ENCODE measurements at places on chromosomes 1 and 21.

GRCh38 chr21:33973268-33973667 is 57.7 kb upstream of the ATP5PO start:
- DNase-seq, result no peak

DNA sequence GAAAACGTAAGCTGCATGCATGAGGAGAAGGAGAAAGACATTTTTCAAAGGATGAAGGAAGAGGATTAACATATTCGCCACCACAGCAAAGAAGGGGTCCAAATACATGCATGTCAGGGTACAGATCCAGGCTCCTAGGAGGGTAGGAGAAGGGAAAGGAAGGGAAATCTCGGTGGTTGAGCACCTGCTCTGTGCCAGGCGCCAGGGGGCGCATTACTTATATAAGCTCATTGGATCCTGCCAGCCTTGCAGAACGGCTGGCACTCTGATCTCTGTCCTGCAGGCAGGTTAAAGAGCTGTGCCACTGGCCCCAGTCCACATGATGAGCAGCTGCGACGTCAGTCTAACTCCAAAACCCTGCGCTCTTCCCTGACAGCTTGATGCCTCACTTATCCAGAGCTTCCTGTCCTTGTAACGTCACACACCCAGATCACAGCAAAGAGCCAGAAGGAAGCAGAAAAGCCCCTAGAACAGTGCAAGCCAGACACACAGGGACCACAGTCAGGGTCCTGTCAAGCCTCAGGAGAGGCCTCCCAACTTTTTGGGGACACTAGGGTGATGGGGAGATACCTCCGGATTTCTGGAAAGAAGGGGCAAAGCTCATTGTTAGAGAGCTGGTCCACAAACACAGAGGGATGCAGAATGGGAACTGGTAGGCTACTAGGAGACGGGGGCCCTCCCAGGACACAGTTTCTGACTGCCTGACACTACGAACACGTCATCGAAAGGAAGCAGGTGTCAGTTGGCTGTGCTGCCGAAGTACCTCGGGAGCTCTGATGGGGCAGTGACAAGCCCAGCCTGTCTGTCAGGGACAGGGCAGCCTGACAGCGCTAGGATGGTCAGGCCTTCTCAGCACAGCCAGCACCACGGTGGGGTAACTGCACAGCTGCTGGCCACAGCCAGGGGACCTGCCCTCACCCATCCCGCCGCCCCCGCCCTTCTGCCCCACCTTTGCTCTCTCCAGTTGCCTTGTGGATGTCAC is 99.1 kb downstream of the BEND5 start:
- peak; percentile 61 for DNase-seq

DNA sequence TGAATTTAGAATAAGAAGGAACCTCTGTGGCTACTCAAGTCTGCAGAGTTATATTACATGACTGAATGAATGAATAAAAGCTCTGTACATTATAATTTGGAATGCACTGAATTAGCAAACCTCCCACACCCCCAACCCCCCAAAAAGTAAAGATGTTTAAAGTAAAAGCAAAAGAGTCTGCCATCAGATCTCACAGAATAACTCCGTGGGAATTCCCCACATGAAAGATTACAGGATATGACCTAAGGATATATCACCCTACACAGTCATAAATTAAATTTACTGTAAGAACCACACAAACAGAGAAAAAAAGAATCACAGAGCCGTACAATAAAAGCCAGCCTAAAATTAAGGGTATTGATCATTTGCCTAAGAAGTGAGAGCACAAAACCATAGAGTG is 587.3 kb downstream of the PTPRC start:
- DNase-seq, result no peak

DNA sequence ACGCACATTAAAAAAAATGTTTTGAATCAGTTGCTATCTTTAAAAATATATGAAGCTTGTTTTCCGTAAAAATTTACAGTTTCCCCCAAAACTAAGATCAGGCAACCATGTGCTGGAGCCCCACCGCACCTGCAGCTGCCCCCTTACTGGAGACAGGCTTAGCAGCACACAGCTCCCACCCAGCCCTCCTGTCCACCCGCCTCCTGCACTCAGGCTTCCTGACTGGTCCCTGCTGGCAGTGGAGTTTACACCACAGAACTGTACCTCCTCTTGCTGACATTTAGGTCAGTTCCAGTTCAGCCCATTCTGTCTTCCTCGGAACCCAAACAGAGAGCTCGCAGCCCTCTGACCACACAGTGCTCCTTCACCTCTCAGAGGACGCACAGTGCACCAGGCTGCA is 2.1 kb downstream of the GPR161 start:
- DNase-seq, result no peak

DNA sequence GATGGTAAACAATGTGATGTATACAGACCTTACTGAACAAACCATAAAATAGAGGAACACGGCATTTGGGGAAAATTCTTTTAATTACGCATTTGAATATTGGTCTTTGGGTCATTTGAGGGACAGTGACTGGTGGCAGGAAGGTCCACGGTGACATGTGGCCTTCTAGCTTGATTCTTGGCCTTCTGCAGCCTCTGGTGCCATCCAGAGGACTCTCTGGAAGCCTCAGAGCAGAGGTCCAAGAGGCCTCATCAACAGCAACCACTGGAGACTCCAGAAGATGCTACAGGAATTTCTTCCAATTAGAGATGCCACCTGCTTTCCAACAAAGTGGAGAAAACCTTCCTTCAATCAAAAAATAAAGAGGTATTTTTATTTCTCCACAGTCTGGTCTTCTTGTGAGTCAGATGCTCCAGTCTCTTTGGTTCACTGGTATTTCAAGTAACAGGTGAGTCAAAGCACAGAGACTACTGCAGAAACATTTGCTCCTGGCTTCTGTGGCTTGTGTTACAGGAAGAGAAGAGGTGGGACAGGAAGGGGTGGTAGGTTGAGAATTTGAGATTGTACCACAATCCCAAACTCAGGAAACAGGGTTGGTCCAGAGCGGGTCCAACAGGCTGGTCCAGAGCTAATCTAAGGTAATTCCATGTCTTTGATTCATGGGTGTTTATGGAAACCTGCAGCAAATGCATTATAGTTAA is 2.7 kb upstream of the F5 start:
- no peak for DNase-seq

DNA sequence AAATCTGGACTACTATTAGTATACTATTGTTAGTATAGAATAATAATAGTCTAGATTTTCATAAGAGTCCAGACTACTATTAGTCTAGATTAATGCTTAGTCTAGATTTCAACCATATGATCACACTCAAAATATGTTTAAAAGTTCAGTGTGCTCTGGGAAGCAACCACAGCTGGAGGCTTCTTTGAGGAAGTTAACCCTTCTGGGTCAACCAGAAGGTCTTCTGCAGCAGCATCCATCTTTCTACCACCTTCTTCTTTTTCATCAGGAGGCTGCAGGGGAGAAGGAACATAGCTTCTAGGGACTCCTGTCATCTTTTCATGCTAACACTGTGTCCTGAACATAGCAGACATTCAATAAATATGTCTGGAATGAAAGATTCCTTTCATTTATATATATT is 51.2 kb upstream of the DNAJC6 start:
- peak; percentile 24 for DNase-seq

DNA sequence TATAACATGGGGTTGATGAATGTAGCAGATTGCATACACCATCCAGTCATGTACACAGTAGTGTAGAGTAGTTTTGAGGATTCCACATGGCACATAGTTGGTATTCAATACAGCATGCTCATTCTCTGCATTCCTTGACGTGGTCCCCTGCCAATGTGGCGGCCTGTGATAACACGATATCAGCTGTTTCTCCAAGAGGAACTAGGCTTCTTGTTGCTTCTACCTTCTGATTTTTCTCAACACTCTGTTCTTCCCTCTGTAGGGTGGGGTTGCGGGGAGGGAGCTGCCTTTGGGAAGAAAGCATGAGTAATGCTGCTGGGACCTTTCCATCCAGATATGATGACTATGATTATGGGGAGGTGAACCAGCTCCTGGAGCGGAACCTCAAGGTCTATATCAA is 19.4 kb downstream of the SESN2 start:
- DNase-seq, result no peak

DNA sequence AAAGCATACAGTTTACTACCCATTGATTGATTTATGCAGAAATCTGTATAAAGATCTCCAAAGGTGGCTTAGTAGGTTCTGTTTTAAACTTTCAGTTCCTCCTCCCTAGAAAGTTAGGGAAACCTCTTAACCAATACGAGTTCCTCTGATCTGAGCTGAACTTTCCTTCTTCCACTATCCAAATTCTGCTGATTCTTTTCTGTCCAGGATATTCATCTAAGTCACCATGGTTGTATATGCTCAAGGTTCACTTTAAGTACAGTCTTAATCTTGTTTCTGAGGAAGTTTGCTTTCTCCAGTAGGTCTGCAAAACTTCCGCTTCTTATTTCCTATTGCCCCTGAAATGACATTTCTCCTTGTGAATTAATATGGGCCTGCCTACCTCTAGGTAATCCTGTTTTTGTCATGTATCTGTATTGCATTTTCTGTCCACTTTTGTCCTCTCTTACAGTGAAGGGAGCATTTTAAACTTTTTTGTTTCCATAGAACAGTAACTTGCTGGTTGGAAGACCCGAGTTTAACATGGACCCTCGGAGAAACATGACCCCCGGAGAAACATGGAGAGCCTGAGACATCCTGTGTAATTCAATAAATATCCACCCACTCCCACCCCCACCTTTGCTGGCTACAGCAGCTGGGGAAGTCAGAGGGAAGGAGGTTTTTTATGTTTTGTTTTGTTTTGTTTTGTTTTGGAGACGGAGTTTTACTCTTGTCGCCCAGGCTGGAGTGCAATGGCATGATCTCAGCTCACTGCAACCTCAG is 16.7 kb upstream of the TUT4 start:
- peak; percentile 88 for DNase-seq

- no peak for DNase-seq
Measured at GRCh38 chr1:102045752-102046151, 49.0 kb upstream of the OLFM3 start.

DNA sequence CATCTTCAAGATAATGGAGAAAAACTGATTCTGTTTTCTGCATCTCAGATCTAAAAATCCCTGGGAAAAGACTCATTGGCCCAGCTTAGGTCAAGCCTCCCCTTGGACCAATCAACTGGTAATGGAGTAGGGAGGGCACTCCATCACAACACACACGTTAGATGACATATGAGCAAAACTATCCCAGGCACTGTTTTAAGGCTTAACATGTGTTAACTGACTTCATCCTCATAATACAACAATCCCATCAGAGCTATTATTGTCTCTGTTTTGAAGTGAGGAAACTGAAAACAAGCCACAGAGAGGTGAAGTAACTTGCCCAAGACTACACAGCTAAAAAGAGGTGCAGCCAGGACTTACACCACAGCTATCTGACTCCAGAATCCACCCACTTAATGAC is 14.7 kb upstream of the CITED4 start:
- DNase-seq, result no peak

GRCh38 chr1:184152434-184152898 is 100.9 kb downstream of the TSEN15 start:
- peak; percentile 43 for DNase-seq

DNA sequence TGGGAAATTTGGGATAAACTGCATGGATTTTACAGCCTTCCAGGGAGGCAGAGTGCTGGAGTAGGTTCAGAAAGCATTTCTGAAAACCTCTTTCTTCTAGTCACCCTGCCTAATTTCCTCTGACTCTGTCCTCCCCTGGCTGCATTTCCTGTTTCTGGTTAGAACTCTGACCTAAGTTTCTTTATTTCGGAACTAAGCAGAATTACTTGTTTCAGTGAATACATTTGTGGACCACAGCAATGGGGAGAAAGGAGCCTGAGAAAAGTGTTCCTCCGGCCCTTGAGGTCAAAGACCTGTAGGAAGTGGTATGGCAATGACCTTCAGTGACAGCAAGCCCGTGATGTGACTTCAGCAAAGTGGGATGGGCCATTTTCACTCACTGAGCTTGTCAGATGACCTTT is 173.4 kb upstream of the RUNX1 start:
- DNase-seq, result peak; percentile 61

DNA sequence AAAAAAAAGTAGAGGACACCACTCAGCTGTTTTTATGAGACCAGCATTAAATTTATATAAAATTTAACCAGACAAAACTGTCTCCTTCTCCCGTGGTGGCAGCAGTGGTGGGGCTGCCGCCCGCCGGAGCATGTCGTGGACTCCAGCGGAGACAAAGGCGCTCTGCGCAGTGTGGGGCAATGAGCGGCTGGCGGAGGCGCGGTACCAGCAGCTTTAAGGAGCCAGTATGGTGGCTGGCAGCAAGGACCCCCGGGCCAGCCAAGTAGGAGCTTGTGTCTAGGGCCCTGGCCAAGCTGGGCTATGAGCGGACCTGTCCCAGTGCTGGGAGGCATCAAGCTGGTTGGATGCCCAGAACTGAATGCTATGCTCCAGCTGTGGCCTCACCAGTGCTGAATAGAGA is 2102.9 kb downstream of the NCAM2 start:
- DNase-seq, result no peak

GRCh38 chr1:173062150-173062938 is 11.6 kb upstream of the TNFSF18 start:
- peak; percentile 15 for DNase-seq

DNA sequence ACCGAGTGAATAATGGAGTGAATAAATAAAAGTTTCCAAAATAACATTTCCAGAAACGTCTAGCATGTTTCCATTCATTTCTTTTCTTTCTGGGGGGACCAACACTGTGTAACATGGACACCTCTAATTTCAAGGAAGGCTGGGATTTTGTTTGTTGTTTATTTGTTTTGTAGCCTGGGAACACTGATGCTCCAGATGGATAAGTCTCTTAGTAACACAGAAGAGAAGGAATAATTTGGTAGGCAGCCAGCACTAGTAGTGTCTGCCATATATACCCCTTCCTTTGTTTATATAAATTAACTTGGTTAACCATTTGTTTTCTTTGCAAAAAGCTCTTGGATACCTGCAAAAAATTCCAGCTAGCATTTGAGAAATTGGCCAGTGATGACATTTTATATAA is 411.4 kb upstream of the DEPDC1 start:
- DNase-seq, result no peak

GRCh38 chr1:114216431-114217173 is 62.9 kb upstream of the SYT6 start:
- DNase-seq, result no peak

DNA sequence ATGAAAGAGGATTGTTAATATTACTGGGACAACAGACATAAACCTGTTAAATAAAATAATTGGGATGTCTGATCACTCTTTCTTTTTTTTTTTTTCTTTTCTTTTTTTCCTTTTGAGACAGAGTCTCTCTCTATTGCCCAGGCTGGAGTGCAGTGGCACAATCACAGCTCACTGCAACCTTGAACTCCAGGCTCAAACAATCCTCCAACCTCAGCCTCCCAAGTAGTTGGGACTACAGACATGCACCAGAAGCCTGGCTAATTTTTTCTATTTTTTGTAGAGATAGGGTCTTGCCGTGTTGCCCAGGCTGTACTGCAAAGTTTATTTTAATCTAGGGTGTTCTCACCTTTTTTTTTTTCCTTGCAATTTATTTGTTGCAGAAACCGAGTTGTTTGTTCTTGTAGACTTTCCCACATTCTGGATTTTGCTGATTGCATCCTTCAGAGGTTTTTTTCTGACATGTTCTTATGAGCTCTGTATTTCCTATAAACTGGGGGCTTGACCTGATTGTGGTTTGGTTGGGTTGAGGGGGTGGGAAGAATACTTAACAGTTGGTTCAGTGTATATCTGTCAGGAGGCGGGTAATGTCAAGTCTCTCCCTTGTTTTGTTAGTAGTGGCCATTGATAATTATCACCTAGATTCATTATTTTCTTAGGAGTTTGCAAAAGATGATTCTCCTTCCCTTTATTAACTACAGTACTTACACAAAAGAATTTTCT is 125.2 kb downstream of the MAST2 start:
- DNase-seq, result no peak
